H4 (cell line): ENCODE measurements at places on chromosomes 13 and 19.

- DNase-seq = no peak
Measured at GRCh38 chr19:42306646-42307045, 4.2 kb upstream of the PAFAH1B3 start.

GRCh38 chr19:47863514-47863936 is 4.5 kb downstream of the TPRX2 start:
- peak; percentile 75 for DNase-seq

DNA sequence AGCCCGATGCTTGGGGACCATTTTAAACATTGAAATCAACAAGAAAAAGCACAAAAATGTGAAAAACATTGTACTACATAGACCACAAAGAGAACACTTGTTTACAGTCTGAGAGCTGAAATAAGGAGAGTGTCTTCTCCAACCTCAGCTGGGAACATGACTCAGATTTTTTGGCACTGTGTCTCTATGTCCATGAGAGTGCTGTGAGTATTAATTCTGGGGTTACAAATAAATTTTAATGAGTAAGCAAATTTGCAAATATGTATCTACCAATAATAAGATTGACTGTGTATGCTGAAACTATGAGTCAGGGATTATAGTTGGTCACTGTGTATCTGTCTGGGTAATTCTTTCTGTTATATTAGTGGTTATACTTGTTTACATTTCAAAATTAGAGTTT is 174.0 kb downstream of the DCT start:
- DNase-seq = peak; percentile 29

DNA sequence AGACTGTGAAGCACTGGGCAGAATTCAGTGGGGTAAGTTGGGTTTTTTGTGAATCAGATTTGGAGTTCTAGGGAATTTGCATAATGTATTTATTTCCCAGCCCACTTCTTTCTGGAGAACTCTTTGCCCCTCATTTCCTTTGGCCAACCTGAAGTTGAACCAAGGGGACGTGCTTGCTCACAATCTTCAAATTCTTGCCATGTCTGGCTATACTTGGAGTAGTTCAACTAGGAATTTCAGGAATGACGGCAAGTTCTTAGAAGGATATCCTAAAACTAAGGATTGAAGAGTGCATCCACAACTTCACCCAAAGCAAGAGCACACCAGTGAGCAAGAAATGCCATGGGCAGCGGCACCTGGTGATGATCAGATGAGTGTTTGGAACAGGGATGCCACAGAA is 88.5 kb downstream of the TEX26 start:
- DNase-seq = no peak

DNA sequence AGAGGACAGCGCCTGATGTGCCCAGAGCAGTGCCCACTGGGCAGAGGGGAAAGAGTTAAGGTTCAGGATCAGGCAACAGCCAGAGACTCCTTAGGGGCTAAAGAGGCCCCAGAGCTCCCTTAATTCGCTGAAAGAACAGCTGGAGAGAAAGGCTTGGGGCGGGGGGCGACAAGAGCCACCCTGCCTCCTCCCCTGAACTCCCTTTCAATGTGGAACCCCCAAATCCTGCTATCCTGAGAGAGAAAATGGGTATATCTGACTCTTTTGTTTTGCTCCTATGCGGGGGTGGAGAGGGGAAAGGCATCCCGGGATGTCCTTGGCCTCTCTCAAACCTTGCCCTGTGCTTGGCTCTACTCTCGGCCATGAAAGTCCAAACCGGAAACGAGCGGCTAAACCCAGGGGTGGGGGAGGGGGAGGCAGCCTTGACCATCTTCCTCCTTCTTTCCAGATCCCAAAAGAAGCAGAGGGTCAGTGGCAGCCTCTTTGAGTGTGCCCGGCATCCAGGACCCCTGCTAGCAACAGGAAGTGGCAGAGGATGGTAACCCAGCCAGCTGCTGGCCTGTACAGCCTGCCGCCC is 4.7 kb downstream of the PRKACA start:
- DNase-seq = no peak
